ENCODE measurements at places on chromosomes 13 and 19. TPM values are rescaled to one million over a fixed set of nuclear protein-coding genes. Genes with fewer than 3 reads are reported as not detected.

The LRRC63 gene
- not detected for total RNA-seq

DNA sequence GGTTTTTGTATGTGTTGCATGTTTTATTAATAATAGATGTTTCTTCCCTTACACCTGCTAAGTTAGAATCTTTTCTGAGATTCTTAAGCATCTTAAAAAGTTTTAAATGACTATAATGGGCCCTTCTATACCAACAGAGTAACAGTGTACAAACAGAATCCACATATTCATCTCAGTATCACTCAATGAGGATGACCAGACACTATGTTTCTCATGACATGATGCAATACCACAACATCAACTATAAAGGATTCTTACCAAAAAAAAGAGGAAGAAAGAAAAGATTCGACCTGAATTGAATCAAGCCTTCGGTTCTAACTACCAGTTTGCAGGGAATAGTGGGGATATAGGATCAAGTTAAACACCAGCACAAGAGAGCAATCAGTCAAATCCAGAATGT, 56.5 kb downstream of the INTS6 start:
- no peak for DNase-seq
- no peaks in the 10 kb centered on the region for H3K27me3 ChIP-seq
- H3K4me3 ChIP-seq, result no peak overlapping the region
- no peak overlapping the region for H3K27ac ChIP-seq
- H3K36me3 ChIP-seq, result no peaks in the 10 kb centered on the region

DNA sequence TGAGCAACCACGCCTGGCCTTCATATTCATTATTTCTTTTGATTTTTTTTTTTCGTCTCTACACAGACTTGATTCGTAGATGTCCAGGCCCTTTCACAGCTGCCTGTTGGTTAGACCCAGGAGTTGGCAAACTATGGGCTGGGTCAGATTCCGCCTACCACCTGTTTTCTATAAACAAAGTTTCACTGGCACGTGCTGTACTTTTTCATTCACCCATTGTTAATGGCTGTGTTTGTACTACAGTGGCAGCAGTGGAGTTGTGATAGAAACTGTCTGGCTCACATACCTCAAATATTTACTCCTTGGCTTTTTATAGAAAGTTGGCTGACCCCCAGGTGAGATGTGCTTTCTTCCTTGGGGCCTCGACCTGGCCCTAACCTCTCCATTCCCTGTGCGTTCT, 72.9 kb upstream of the TEX29 start:
- peaks cover 11% of the 10 kb centered on the region for H3K4me1 ChIP-seq
- no peak for DNase-seq

The RB1 gene
- 24.3 TPM for total RNA-seq
